H54 (cell line): ENCODE measurements at places on chromosomes 12 and 14.
A peak's percentile ranks its signal among the peaks of the same experiment; 100 is the strongest.

DNA sequence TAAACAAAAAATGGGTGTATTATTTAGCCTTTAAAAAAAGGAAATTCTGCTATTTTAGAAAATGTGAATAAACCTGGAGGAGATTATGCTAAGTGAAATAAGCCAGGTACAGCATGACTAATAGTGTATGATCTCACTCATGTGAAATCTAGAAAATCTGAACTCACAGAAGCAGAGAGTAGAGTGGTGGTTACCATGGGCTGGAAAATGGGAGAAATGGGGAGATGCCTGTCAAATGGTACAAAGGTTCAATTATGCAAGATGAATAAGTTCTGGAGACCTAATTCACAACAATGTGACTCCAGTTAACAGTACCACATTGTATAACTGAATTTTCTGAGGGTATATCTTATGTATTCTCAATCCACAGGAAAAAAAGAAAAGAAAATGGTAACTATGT, 17.4 kb upstream of the LEMD3 start:
- DNase-seq: no peak

GRCh38 chr14:96965885-96966595, 168.9 kb downstream of the VRK1 start:
- DNase-seq: no peak

- no peak for DNase-seq
These were observed 33.3 kb upstream of the UBC start for GRCh38 chr12:124947561-124948398.

DNA sequence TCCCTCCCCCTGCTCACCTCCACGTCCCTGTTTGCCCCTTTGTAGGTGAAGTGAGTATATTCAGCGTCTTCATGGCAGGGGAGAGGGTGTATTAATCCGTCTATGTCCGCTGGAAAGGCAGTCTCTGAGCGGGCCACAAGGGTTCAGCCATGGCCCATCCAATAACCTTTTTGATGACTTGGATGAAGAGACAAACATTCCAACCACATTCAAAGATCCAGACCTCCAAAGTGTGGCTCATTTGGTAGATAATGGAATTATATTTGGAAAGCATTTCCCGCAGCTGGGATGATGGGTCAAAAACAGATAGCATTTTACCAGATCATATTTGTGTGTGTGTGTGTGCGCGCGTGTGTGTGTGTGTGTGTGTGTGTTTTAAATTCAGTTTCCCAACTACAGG, 345.9 kb downstream of the DPF3 start:
- no peak for DNase-seq

- DNase-seq: no peak
These were observed 100.4 kb upstream of the PMCH start for GRCh38 chr12:102298022-102298421.

DNA sequence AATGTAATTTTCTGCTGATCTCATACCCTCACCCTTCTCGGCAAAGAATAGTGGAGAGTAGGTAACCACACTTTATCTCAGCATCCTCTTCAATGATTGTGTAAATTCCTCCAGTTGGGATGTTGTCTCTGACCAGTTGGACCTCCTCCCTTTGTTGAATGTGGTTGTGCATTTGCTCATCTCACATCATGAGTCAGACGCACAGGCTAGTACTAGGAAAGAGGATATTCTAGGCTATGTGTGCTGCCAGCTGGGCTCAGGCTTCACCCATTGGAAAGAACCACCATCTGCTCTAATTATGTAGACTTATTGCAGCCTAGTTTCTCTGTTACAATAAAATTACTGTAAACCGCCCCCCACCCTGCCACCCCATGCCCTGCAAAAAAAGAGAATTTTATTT, 90.3 kb downstream of the LMO3 start:
- DNase-seq: no peak

- DNase-seq: no peak
These were observed 1.1 kb upstream of the SPATS2 start for GRCh38 chr12:49366096-49366651.

- DNase-seq: no peak
These were observed 45.9 kb upstream of the MSRB3 start for GRCh38 chr12:65232476-65233077.

DNA sequence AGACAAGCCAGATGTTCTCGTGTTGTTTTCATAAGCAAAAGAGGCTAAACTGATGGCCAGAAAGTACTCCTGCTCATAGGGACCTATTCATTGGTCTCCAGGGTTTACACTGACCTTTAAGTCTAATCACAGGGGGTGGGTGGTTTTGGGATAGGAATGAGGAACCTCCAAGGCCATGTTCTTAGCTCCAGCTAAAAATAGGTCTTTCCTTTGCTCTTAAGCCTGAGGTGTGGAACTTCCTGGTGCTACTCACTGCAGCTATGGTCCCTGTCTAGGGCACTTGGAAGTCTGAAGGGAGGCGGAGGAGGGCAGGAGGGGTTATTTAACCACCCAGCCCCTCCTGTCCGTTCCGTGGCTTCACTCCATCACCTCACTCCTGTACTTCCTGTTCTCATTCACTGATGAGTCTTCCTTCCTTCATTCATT, 18.6 kb downstream of the GPRC5A start:
- DNase-seq: no peak

- peak; percentile 30 for DNase-seq
These were observed 31.5 kb upstream of the CRADD start for GRCh38 chr12:93645702-93646101.

DNA sequence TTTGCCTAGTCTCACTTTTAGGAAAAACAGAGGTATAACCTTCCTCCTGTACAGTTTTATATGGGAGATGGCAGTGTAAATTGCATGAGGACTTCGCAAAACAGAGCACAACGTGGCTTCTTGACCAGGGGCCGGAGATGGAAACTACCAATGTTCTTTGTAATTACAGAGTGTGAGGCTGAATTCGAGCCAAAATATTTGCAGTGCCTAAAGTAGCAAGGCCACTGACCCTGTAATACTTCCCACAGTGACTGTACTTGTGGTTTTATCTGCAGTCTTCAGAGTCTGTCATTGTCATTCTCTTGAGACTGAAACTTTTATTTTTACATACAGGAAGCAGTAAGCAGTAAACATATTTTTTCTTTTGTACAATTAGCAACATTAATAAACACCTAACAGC, 98.9 kb downstream of the RERG start:
- no peak for DNase-seq

DNA sequence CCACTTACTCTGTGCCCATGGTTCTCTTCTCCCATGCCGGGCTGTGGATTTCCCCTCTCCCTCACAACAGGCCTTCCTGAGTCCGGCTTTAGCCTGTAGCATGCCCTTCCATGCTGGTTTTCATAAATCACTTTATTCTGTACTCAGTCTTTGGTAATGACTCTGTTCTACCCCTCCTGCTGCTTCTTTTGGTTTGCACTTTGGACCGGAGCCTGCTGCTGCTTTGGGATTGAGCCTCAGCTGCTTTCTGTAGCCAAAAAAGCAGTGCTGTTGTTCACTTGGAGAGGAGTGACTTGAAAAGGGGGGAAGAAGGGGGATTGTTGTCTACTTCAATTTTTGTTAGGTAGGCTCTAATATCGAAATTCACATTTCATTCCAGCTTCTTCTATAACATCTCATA, 8.5 kb upstream of the SLC6A13 start:
- DNase-seq: no peak
